ENCODE measurements at places on chromosomes 7 and 10.

DNA sequence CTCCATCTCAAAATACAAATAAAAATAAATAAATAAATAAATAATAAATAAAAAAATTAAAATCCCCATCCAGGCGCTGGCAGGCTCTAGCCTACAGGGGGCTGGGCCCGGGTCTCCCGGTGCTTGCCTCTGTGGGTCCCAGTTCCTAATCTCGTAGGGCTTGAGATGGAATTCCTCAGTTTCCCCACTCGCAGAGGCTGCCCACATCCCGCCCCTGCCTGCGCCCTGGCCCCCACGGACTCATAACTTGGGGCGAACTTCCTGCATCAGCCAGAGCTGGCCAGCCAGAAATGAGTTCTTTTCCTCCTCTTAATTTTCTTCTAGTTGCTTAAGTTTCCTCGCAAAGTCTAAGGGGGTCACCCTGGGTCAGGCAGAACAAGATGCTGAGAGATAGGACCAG is 22.0 kb upstream of the SRRM3 start:
- peaks cover 1% of the 10 kb centered on the region for H3K4me1 ChIP-seq
- no peaks in the 10 kb centered on the region for H3K27me3 ChIP-seq
- no peak overlapping the region for H3K4me3 ChIP-seq
- no peaks in the 10 kb centered on the region for H3K36me3 ChIP-seq

- no peaks in the 10 kb centered on the region for H3K4me1 ChIP-seq
- H3K27me3 ChIP-seq, result no peaks in the 10 kb centered on the region
- no peak for DNase-seq
- no peaks in the 10 kb centered on the region for H3K36me3 ChIP-seq
- H3K4me3 ChIP-seq, result no peak overlapping the region
Observed at GRCh38 chr7:41117431-41117830, 585.5 kb downstream of the INHBA start.

- H3K4me1 ChIP-seq, result peaks cover 23% of the 10 kb centered on the region
- peak overlapping the region; percentile 87 for H3K4me3 ChIP-seq
- no peaks in the 10 kb centered on the region for H3K27me3 ChIP-seq
Observed at GRCh38 chr10:133274751-133275683, 1.7 kb downstream of the ADAM8 start.

GRCh38 chr7:21915140-21915539 is 30.6 kb downstream of the CDCA7L start:
- H3K27ac ChIP-seq, result no peak overlapping the region
- H3K4me3 ChIP-seq, result no peak overlapping the region
- H3K27me3 ChIP-seq, result no peaks in the 10 kb centered on the region
- peaks cover 3% of the 10 kb centered on the region for H3K4me1 ChIP-seq

- H3K4me1 ChIP-seq, result no peaks in the 10 kb centered on the region
- no peaks in the 10 kb centered on the region for H3K36me3 ChIP-seq
- no peaks in the 10 kb centered on the region for H3K27me3 ChIP-seq
- no peak overlapping the region for H3K4me3 ChIP-seq
- DNase-seq, result no peak
Observed at GRCh38 chr7:18828994-18829857, 288.2 kb downstream of the TWIST1 start.

- H3K27ac ChIP-seq, result no peak overlapping the region
- H3K4me3 ChIP-seq, result no peak overlapping the region
- no peaks in the 10 kb centered on the region for H3K4me1 ChIP-seq
- H3K36me3 ChIP-seq, result no peaks in the 10 kb centered on the region
- peaks cover 7% of the 10 kb centered on the region for H3K27me3 ChIP-seq
- DNase-seq, result no peak
Observed at GRCh38 chr10:60086862-60087261, 180.5 kb upstream of the CCDC6 start.

GRCh38 chr7:69603937-69604494 is 5.7 kb downstream of the AUTS2 start:
- peaks cover 45% of the 10 kb centered on the region for H3K27me3 ChIP-seq
- no peak overlapping the region for H3K4me3 ChIP-seq
- H3K4me1 ChIP-seq, result peaks cover 6% of the 10 kb centered on the region
- no peak for DNase-seq
- no peaks in the 10 kb centered on the region for H3K36me3 ChIP-seq

DNA sequence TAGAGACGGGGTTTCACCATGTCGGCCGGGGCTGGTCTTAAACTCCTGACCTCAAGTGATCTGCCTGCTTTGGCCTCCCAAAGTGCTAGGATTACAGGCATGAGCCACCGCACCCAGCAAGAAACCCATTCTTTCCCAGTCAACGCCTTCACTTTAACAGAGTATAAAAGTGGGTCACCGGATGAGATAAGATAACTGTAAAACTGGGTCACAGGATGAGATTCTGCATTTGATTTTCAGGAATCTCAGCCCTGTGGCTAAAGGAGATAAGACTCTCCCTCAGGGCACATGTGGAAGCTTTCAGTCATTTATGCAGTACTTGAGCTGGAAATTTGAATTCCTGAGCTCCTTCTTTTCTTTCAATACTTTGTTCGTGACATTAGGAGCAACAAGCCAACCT is 70.8 kb downstream of the LRRC17 start:
- no peak overlapping the region for H3K4me3 ChIP-seq
- H3K27ac ChIP-seq, result no peak overlapping the region
- H3K36me3 ChIP-seq, result no peaks in the 10 kb centered on the region
- no peaks in the 10 kb centered on the region for H3K27me3 ChIP-seq
- no peaks in the 10 kb centered on the region for H3K4me1 ChIP-seq
- DNase-seq, result no peak
